ENCODE measurements at places on chromosomes 1 and 21.
A peak's percentile ranks its signal among the peaks of the same experiment; 100 is the strongest.

GRCh38 chr1:205456383-205456867, 580 bp upstream of the BLACAT1 start:
- no peak for DNase-seq

- DNase-seq = no peak
Observed at GRCh38 chr1:239348635-239349353, 37.6 kb upstream of the CHRM3 start.

- DNase-seq = no peak
Observed at GRCh38 chr1:234320549-234320948, 52.7 kb upstream of the COA6 start.

- no peak for DNase-seq
Observed at GRCh38 chr1:150009604-150010392, 728 bp downstream of the OTUD7B start.

DNA sequence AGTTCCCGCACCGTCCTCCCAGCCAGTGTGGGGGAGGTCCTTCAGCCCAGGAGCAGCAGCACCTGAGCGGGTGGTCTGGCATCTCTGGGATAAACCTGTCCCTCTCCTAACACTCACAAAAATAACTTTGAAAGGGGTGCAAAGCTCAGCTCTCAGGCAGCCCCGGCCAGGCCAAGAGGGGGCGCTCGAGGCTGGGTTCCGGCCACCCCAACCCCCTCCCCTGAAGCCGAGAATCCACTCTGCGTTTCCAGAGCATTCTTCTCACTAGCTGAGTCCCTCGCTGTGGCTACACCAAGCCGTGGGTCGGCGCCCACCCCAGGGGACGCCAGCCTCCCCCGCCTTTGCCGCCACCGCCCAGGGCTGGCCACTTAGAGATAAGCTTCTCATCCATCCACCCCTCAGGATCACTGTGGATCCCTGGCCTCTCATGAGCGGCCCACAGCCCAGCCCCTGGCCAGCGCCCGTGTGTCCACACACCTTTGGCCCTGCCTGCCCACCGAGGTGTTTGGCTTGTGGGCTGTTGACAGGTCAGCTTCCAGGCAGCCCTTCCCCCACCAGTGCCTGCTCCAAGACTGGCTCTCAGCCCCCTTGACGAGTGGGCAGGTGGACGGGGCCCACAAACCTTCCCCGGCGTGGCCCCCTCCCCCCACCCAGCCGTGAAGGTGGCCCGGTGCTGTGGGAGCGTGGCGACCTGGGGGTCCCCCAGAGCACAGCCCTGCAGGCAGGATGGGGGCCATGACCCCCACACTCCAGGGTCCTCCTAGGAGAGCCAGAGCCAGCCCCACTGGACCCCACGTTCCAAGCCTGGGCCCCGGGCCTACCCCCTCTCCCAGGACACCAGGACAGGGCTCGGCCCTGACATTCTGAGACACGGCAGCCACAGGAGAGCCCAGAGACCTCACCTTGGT, 1.9 kb downstream of the FTCD start:
- peak; percentile 30 for DNase-seq

- no peak for DNase-seq
Observed at GRCh38 chr1:234605983-234606783, 3.8 kb downstream of the IRF2BP2 start.

- DNase-seq = no peak
Observed at GRCh38 chr21:36910581-36911307, 55.7 kb downstream of the HLCS start.

GRCh38 chr1:43468414-43468813, 14.7 kb upstream of the HYI start:
- DNase-seq = no peak

DNA sequence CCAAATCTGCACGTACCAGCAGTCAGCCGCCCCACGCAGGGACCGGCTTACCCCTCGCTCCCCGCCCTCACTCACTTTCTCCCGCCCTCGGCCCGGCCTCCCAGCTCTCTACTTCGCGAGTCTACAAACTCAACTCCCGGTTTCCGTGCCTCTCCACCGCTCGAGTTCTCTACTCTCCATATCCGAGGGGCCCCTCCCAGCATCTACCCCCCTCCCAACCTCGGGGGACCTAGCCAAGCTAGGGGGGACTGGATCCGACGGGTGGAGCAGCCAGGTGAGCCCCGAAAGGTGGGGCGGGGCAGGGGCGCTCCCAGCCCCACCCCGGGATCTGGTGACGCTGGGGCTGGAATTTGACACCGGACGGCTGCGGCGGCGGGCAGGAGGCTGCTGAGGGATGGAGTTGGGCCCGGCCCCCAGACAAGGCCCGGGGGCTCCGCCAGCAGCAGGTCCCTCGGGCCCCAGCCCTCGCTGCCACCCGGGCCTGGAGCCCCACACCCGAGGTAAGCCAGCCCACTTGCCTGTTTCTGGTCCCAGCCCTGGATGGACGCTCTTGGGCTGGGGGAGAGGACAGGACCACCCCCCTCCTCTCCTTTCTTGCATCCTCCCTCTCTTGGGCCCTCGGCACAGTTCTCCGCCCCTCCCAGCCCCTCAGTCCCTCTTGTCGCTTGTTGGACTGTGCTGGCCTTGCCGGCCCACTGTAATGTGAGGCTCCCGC, at the start of gene ARTN:
ARTN (plus strand) TSS at position 416 of the 715 bp plus-strand sequence. CDS start 1,856 bp downstream, outside the sequence.
- DNase-seq = no peak

DNA sequence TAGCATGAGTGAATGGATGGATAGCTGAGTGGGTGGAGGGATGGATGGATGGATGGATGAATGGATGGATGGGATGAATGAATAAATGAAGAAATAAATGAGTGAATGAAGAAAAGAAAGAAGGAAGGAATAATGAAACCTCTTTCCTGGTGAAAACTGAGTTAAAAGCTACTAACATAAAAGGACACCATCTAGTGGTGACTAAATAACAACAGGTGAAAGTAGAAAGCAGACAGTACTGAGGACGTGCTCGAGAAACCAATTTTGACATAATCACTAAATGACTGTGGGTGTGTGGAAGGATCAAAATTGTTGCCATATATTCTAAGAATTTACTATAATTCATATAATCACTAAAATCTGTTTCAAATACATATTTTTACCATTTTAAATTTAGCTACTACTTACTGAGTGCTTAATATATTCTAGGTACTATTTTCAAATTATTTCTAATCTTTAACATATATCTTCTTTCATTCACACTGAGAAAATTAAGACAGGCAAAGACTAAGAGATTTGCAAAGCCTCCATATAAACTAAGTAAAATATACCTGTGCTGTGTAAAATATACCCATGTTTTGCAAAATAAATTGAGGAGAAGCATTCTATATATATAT, 522.9 kb downstream of the LRRIQ3 start:
- DNase-seq = no peak

DNA sequence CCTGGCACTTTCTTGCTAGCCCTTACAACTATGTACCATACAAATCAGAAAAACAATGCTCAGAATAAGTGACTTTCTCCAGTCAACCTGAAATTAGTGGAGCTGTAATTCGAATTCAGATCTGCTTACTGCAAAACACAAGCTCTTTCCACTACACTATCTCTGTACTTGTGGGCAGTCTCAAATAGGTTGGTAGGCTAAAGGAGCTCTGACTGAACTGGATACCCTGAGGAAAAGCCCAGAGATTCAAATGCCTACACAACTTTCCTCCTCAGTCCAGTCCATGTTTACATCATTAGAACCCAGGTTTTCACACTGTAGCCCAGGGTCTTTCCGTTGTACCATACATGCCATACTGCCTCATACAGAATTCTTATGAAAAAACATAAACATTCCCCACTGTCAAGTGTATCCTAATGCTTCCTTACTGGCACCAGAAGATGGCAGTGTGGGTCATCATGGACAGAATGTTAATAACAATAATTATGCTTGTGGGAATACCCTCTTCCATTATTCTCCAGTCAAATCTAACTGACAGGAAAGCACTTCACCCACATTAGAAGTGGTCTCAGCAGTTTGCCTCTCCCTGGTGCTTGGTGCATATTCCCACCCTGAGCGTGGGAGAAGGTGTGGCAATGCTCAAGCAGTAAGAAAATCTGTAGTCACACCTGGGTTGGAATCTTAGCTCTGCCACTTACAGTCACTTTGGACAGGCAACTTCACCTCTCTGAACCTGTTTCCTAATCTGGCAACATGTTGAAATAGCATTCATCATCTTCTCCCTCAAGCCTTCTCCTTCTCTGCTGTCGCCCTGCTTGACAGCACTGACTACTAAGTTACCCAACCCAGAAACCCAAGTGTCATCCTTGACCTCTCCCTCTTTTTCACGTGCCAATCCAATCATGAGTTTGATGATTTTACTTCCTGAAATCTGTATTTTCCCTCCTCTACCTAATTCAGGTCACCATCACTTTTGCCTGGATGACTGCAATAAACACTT, 14.4 kb upstream of the ZFYVE9 start:
- no peak for DNase-seq

DNA sequence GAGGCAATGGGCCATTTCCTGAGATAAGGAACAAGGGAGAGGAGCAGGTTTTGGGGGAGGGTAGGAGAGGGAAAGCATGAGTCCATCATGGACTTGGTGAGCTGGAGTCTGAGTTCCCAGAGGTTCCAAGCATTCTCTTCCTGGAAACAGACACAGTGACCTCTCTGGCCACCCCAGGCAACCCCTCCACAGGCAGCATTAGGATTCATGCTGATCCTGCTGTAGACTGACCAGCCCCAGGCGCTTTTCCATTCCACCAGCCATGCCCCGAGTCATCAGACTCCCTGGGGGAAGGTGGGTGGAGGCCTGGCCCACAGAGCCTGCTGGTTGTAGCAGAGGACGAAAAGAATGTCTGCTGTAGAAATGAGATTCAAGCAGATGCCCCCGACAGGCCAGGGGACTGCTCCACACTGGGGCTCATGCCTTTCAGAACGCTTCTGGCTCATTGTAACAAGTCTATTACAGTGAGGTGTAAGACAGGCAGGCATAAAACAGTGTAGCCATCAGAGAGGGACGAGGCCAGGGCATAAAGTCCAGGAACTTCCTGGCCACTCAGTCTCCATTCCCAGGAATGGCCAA, 52.2 kb downstream of the KCND3 start:
- no peak for DNase-seq

GRCh38 chr1:53450225-53450624, 9.0 kb upstream of the DMRTB1 start:
- no peak for DNase-seq

DNA sequence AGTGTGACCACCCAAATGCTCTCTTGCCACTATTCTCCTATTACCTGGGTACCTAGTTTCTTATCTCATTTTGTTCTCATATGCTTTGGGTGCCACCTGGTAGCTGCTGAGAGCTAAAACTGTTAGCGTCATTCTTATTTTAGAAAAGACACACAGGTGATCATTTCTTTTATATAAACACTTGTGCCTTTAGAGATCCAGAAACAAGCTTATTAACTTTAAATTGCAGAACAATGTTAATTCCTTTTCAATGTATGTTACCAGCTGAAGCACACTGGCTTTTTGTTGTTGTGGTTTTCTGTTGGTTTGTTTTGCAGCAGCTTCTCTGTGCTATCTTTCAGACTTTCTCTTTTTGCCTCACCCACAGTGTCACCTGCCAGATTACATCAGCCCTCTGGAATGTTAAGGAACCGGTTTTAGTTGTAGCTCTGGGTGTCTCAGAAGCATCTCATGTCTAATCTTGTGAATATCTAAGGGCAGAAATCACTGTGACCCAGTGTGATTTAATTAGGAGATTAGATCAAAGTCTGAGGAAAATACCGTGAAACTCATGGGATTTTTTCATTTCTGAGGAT, 43.4 kb upstream of the SLC19A2 start:
- no peak for DNase-seq

- DNase-seq = no peak
Observed at GRCh38 chr1:107879346-107879745, 85.6 kb downstream of the VAV3 start.

DNA sequence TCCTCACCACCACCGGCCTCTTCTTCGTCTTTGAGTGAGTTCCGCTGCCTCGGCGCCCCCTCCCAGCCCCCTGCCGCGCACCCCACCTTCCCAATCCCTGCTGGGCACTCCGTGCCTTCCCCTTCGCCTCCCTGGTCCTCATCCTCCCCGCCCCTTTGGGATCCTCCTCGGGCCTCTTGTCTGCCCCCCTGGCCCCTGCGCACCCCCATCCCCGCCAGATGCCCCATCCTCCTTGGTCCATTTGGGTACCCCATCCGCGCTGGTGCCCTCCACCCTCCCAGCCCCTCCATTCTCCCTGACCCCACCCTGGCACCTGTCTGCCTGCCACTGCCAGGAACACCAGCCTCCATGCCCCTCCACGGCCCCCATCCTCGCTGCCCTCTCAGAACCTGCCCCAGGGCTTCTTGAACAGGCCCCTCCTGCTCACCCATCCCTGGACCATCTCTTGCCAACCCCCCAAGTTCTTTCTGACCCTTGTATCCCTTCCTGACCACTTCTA, 667 bp downstream of the ZDHHC18 start:
- DNase-seq = no peak

All from stimulated activated CD4-positive, alpha-beta T cell treated with anti-CD3 and anti-CD28 coated beads, Interleukin-1b, Interleukin-23, amount 100 ng/mL, for 24 hours (primary cell).